ENCODE measurements at places on chromosomes 2 and 18.

DNA sequence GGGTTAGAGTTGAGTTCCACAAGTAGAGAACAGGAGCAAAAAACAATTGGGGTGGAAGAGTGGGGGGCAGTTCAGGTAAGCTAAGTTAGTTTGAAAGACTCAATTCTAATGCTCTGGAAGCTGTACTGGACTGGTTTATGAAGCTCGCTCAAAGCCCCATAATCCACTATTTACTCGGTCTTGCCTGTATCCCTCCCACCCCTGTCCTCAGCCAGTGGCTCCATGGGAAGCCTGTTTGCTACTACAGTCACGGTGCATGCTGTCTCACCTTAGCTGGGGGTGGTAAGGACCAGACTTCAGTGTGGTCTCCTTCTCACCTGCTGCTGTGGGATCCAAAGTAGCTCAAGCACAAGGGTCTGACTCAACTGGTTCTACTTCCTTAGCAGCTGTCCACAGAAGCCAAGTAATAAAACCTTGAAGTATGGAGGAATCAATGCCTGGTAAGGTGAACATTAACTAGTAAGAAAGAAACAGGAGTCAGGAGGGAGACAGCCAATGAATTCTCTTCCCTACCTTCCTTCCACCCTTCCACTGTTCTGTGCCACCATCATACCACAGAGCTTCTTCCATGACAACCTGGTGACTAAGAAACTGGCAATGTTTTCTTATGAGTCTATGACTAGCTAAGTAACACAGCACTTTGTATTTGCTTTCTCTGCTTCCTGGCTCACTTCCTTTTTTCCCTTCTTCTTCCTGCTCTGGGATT lies 230.8 kb downstream of the SRBD1 start:
- no peak for DNase-seq

- no peak for DNase-seq
These were observed 354.1 kb downstream of the DLGAP1 start for GRCh38 chr18:4101009-4101408.

DNA sequence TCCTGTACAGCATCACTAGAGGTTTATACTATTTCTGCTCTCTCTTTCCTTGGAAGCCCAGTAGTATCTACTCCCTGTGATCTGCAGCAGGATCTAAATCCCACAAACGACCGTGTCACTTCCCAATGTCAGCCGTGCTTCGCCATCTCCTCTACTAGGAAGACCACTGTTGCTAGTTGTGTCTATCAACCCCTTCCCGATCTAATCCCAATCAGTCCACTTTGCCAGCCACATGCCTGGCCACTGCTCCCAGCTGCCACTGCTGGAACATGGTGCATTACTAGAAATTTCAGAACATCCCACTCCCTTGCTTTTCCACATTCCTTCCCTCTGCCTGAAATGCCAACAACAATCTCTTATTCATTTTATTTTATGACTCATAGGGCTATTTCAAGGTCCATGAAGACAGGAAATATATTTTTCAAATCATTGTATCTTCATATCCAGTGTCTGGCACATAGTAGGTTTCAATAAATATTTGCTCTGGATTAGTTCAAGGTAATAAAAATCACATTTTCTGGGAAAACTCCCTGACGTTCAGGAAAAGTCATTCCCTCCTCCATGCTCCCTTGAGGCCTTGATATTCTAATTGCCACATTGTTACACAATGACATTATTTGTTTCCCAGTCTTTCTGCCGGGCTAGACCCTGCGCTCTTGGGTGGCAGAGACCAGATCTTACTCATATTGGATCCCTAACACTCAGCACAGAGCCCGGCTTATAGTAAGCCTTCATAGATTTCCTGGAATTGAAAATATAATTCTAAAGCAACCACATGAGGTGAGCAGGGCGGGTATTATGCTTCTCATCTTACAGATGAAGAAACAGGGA lies 2.1 kb upstream of the TRIB2 start:
- DNase-seq: no peak

DNA sequence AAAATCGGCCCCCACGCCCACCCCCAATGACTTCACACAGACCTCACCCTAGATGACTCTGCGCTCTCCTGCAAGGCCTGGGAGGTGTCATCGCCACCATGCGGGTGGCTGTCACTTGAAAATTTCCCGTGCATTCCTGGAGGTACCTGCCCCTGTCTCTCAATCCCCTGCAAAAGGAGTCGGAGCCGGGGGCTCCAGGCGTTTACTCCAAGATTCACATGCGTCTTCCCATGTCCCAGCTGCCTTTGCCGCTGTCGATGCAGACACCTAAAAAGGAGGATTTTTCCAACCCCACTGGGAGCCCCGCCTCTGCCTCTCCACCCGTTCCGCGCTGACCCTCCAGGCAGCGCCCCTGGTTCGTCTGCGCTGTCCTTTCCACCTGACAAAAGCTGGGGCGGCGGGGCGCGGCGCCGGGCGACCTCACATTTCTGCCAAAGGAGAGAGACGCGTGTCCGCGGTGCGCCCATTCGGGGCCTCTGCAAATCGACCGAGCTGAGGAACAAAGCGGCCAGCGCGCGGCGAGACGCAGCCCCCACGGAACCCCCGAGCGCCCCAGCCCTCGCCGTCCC lies 667 bp downstream of the REEP1 start:
- no peak for DNase-seq

GRCh38 chr2:72134408-72134996 lies 13.2 kb downstream of the CYP26B1 start:
- no peak for DNase-seq

GRCh38 chr18:46098616-46098933 lies 479 bp upstream of the ATP5F1A start:
- DNase-seq: no peak
